ENCODE measurements at places on chromosomes 1 and 21.

DNA sequence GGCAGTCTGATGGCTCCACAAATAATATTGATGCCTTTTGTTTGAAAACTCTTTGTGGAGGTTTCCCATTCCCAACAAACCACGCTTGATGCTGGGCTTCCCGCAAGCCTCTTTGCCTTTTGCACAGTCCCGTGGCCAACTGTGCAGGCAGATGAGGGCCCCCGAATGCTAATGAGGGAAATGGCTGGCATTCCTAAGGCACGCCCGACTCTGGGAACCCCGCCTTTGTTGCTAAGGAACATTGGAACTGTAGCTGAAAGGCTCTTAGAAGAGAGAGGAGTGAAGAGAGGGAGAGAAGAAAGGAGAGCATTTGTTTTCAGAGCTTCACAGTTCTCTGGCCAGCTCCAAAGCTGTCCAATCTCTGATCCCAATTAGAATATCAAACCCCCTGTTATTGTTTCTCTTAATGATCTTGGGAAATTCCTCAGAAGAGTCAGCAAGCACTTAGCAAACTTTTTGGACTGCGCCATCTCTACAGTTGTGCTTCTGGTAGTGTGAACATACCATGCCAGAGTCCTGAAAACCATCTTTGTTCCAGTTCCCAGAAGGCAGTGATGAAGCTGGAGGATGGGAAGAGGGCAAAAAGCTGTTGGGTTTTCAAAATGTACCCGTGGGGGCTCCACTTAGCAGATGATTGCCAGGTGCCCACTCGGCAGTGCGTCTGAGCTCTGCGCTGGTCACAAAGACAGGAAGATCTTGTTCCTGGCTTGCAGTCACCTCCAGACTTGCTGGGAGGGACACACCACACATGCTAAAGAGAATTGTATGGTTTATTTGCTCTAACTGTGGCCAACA lies 60.1 kb upstream of the CYP2J2 start:
- no peak for DNase-seq
- H3K27me3 ChIP-seq: peaks cover 8% of the 10 kb centered on the region
- no peaks in the 10 kb centered on the region for H3K36me3 ChIP-seq
- no peak overlapping the region for H3K4me3 ChIP-seq

- H3K27me3 ChIP-seq: peaks cover 2% of the 10 kb centered on the region
- DNase-seq: no peak
- H3K36me3 ChIP-seq: peaks cover 21% of the 10 kb centered on the region
- H3K4me3 ChIP-seq: no peak overlapping the region
- peaks cover 21% of the 10 kb centered on the region for H3K4me1 ChIP-seq
- H3K27ac ChIP-seq: no peak overlapping the region
Observed at GRCh38 chr1:184532199-184532598, 145.4 kb downstream of the C1orf21 start.

- H3K27me3 ChIP-seq: peaks cover 12% of the 10 kb centered on the region
- no peak for DNase-seq
- H3K4me3 ChIP-seq: no peak overlapping the region
- H3K27ac ChIP-seq: no peak overlapping the region
- no peaks in the 10 kb centered on the region for H3K4me1 ChIP-seq
Observed at GRCh38 chr1:91541918-91542533, 41.4 kb downstream of the CDC7 start.

DNA sequence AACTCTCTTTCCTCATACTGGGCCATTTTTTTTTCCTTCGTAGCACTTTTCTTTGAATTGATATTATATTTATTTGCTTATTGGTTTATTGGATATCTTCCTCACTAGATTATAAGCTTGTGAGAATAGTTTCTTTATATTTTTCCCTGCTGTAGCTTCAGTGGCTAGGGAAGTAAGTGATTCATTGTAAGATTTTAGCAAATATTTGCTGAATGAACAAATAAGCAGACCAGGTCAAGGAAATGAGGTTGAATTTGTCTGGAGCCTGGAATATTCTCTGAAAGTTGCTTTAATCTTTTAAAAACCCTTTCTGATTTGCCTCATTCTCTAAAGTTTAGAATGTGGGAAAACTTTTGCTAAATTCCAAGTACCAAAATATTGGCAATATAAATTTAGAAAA lies 80.2 kb downstream of the RABGAP1L start:
- H3K27ac ChIP-seq: no peak overlapping the region
- peak overlapping the region; percentile 68 for H3K4me3 ChIP-seq
- DNase-seq: no peak
- H3K27me3 ChIP-seq: no peaks in the 10 kb centered on the region
- H3K36me3 ChIP-seq: peaks cover 22% of the 10 kb centered on the region

DNA sequence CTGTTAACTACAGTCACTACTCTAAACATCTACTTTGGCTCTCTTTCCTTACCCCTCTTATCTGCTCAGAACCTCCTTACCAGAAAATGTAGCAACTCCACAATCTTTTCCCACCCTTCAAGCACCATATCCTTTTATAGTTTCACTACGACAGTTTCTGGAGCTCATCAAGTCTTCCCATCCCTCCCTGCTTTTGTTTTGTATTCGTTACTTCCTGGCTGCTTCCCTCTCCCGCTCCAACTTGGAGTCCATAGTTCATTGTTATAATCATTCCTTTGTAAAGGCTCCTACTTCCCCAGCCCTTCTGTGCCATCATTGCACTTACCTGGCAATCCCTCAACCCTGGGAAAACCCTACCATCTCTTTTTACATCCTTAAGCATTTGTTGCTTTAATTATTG lies 18.0 kb downstream of the MPZL1 start:
- H3K4me3 ChIP-seq: no peak overlapping the region
- H3K27me3 ChIP-seq: no peaks in the 10 kb centered on the region
- H3K36me3 ChIP-seq: peaks cover 16% of the 10 kb centered on the region
- H3K27ac ChIP-seq: no peak overlapping the region

- peak overlapping the region; percentile 60 for H3K4me3 ChIP-seq
- H3K27me3 ChIP-seq: no peaks in the 10 kb centered on the region
- no peak for DNase-seq
- peaks cover under 1% of the 10 kb centered on the region for H3K36me3 ChIP-seq
- peaks cover 10% of the 10 kb centered on the region for H3K4me1 ChIP-seq
Observed at GRCh38 chr1:228210712-228211530, 3.1 kb downstream of the OBSCN start.

DNA sequence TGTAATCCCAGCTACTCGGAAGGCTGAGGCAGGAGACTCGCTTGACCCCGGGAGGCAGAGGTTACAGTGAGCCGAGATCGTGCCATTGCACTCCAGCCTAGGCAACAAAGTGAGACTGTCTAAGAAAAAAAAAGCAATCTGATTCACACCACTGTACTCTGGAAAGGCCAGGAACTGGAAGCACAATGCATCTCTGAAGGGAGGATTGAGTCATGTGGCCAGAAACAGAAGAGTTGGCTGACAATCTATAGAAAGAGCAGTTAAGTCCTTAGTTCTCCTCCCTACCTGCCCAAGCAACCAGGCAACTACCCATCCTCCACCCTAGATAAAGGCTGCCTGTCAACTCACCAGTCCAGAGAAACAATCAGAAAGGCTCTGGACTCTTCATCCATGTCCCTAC lies 45.9 kb downstream of the PIK3R3 start:
- no peak overlapping the region for H3K4me3 ChIP-seq
- H3K27ac ChIP-seq: peak overlapping the region; percentile 94
- no peaks in the 10 kb centered on the region for H3K27me3 ChIP-seq
- DNase-seq: no peak
- no peaks in the 10 kb centered on the region for H3K4me1 ChIP-seq

DNA sequence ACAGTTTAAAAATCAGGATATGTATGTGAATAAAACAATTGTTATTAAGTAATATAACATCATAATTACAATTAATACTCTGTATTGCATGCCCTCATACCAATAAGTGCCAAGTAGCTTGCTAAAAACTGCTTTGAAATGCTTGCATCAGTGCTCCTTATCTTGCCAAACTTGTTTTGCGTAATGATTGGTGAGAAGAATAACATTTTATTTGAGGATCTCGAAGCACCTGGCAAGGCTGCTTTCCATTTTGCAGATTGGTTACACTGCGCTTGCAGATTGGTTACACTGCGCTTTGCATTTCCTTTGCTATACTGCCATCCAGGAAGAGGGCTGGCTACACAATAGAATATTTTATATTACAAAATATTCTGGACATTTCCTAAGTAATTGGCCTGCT lies 1.7 kb upstream of the PBX1 start:
- no peak for DNase-seq
- H3K27me3 ChIP-seq: peaks cover 2% of the 10 kb centered on the region
- no peak overlapping the region for H3K27ac ChIP-seq
- H3K36me3 ChIP-seq: peaks cover 6% of the 10 kb centered on the region
- H3K4me3 ChIP-seq: no peak overlapping the region

DNA sequence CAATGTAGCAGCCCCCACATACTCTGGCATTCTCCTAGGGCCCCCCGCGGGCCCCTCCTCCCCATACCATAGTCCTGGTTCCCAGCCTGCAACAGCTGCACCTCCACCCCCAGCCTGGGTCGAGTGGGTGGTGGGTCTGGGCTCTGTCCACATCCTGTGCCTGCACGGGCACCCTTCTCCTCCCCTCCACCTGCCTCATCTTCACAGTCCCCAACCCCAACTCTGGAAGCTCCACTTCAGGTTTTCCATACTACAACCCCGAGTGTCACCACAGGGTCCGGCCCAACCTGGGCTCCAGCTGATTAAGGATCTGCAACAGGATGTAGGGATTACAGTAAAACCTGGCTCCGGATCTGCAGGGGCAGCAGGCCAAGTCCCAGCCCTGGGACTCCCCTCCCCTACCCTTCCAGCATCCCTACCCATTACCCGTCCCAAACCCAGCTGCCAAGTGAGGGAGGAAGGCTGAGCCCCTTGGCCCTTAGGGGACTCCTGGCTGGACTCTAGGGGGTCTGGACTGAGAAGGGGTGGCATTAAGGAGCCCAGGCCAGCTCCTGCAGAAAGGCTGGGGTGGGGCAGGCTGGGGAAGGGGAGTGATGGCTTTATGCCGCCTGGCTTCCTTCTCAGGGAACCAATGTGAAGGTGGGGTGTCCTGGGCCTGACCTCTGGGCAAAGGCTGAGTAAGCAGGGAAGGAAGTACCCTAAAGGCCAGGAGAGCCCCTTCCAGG lies 116.8 kb downstream of the CASZ1 start:
- H3K4me3 ChIP-seq: peak overlapping the region; percentile 42
- H3K4me1 ChIP-seq: peaks cover 89% of the 10 kb centered on the region
- peak; percentile 73 for DNase-seq
- H3K36me3 ChIP-seq: no peaks in the 10 kb centered on the region
- H3K27ac ChIP-seq: no peak overlapping the region

All from nephron progenitor cell (in vitro differentiated cells).